Activated naive CD4-positive, alpha-beta T cell treated with anti-CD3 and anti-CD28 coated beads, Interleukin-2, amount 10 ng/mL, durations not matched to agents 7 days and 5 days (primary cell): ENCODE measurements at places on chromosomes 5 and 9.

GRCh38 chr5:68848091-68848490, 245.7 kb upstream of the SLC30A5 start:
- no peak for DNase-seq

GRCh38 chr9:36148311-36149051, 11.9 kb downstream of the GLIPR2 start:
- peak; percentile 67 for DNase-seq

GRCh38 chr9:130636648-130637020, 27.8 kb upstream of the PRDM12 start:
- DNase-seq = peak; percentile 13

GRCh38 chr9:110047232-110047954, 160.6 kb downstream of the C9orf152 start:
- DNase-seq = no peak

DNA sequence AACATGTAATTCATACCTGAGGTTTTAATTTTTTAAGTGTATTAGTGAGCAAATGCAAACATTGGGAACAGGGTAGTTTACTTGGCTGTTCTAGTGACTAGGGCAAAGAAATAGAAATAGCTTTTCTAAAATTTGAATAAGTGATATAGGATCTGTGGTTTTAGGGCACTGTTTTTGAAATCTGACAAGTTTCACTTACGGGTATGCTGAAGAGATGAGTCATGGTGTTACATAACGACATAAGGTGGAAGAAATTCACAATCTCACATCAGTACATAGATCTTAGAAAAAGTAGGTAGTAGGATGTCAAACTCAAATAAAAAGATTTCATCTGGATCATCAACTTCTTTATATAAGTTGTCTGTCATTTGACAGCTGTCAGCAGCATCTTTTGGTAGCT, 772.3 kb downstream of the MAT2B start:
- DNase-seq = no peak

DNA sequence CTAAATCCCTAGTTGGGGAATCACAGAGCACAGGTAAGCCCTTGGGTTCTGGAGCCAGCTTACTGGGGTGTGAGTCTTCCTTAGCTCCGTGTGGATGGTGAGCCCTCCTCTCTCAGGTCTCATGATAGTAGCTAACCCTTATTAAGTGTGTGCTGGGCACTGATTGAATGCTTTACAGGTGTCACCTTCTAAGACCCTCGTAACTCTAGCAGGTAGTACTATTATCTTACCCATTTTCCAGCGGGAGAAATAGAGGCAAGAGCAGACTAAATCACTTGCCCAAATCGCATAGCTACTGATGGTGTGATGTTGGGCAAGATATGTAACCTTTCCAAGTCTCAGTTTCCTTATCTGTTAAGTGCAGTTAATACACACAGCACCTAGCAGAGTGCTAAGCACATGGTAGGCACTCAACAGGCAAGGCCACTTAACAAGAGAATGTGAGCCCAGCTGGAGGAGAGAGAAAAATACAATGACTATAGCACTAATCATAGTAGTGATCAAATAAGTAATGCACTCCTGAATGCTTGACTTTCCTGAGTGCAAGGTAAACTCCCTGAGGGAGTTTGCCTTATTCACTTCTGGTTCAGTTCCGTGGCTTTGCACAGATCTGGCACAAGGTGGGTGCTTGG, at the start of gene DCANP1:
Gene DCANP1 (minus strand): TSS at position 51 of the 632 bp plus-strand sequence. CDS start 240 bp downstream, outside the sequence.
- no peak for DNase-seq

- DNase-seq = peak; percentile 77
These were observed 33.6 kb downstream of the PRRT1B start for GRCh38 chr9:131578731-131579504.

- DNase-seq = no peak
These were observed 177.8 kb downstream of the TTLL11 start for GRCh38 chr9:121915304-121915625.

DNA sequence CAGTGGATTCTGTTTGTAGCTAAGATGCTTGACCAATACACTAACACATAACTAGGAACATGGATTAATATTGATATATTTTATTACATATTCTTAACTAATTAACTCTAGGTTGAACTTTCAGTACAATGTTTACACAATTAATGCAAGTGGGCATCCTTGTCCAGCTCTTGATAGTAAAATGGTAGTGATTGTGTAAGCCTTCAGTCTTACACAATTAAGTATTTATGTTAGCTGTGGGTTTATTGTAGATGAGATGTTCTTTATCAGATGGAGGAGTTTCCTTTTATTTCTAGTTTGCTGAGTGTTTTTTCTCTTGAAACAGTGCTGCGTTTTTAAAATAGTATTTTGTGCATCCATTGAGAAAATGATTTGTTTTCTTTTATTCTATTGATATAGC, 1210.8 kb downstream of the CDH12 start:
- no peak for DNase-seq

DNA sequence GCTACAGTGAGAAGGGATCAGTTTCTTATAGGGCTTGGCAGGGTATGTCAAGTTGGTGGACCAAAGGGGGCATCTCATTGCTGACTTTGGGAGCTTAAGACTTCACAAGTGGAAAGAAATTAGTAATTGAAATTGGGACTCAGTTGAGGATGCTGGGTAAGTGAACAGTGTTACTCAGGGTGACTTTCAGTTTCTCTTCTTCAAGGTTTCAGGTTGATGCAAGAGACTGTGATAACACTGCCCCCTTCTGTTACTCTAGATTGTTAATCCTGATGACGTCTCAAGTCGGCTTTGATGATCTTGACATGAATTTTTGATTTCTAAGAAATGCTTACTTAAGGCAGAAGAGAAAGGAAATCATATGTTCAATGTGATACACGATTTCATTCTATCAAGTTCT, 21.3 kb downstream of the KCTD16 start:
- DNase-seq = peak; percentile 29

- DNase-seq = no peak
These were observed 73.0 kb downstream of the EHMT1 start for GRCh38 chr9:137691646-137692351.

DNA sequence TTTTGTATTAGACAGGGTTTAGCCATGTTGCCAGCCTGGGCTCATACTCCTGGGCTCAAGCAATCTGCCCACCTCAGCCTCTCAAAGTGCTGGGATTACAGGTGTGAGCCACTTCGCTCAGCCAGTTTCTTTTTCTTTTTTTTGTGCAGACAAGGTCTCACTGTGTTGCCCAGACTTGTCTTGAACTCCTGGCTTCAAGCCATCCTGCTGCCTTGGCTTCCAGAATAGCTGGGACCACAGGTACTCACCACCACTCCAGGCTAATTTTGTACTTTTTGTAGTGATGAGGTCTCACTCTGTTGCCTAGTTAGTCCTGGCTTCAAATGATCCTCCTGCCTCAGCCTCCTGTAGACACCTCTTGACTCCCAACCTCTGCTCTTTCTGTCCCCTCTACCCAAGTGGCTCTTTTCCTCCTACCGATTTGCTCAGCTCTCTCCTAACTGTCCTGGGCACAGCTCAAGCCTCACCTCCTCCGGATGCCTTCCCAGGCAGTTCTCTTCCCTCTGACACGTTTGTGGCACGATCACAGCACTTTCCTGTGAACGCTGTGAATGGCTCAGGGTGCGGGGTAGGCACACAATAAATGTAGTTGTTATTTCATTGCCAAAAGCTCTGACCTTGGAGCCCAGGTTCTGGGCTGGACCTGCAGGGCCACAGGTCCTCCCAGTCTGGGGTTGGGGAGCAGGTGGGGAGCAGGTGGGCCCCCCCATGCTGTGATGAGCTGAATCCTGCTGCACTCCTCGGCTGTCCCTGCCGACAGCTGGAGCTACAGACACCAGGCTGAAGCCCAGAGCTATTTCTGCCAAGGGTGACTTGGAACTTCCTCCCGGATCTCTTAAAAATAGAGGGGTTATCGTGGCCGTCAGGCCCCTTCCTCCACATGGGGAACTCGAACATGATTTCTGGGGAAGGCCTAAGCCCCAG, 23.9 kb downstream of the GFI1B start:
- peak; percentile 18 for DNase-seq

- DNase-seq = no peak
These were observed 30.1 kb upstream of the RAI14 start for GRCh38 chr5:34626036-34626435.

DNA sequence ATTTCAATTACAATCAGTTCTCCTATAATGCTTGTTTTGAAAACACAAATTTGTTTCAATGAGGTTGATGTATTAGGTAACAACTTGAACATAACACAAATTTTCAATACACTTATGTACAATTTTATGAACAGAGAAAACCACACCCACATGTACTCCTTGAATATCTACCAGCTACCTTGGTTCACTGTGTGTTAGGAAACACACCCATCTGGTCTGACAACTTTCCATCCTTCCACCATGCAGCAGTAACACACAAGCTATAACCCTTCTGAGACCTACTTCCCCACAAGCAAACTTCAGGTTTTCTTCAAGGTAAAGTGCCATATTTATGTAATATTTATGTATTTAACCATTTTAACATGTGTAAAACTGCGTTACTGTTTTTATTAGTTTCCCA, 36.4 kb upstream of the UBQLN1 start:
- no peak for DNase-seq

- DNase-seq = no peak
These were observed 318.4 kb upstream of the NMUR2 start for GRCh38 chr5:152723482-152723881.

DNA sequence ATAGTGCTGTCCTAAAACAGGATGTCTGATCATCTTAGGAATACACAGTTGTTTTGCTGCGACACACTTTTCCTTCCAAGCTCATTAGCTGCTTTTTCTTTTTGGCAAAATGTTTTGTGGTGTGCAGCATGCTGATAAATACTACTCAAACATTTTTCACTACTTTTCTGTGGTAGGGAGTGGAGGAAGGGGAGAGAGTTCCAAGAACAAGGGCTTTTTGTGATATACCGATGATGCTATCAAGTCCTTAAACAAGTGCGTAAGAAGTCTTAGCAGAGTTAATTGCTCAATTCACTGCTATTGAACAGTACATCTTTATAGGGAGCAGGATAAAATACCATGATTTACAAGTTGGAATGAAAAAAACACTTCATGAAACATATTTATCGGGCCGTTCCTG, 23.6 kb upstream of the TEK start:
- DNase-seq = no peak

GRCh38 chr5:99320436-99320835, 391.6 kb upstream of the CHD1 start:
- DNase-seq = no peak

- no peak for DNase-seq
These were observed 192.5 kb upstream of the RORB start for GRCh38 chr9:74304598-74304997.

GRCh38 chr9:3074247-3074646, 230.4 kb upstream of the PUM3 start:
- DNase-seq = no peak

- DNase-seq = no peak
These were observed 69.7 kb upstream of the DAPK1 start for GRCh38 chr9:87427851-87428506.

- DNase-seq = no peak
These were observed 149.3 kb downstream of the RGS3 start for GRCh38 chr9:113612828-113613227.

DNA sequence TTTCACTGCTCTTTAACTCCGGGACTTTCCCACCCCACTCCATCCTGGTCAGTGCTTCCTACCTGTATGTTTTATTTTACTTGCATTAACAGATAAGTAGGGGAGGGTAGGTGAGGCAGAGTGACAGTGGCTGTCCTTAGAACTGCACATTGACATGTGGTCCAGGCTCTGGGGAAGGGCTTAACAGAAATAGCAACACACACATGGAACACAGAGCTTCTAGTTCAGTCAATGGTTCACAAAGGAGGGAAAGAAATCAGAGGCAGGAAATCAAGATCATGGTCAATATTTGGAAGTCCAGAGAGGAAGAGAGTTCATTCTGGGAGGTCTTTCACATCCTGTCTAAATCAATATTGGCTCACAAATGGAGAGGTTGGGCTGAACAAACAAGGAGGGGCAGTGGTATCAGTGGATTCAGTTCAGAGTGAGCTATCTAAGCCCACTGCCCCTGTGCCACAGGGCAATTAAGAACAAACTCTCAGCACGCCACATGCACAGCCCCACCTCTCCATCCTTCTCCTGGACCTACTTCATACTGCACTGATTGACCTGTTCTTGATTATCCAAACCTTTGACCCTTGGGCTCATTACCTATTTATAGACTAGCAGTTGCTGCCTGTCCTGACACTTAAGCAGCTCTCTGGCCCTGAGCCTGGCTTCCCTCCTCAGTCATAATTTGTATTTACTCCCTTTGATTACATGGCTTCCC, 6.2 kb upstream of the VPS13A start:
- DNase-seq = no peak

DNA sequence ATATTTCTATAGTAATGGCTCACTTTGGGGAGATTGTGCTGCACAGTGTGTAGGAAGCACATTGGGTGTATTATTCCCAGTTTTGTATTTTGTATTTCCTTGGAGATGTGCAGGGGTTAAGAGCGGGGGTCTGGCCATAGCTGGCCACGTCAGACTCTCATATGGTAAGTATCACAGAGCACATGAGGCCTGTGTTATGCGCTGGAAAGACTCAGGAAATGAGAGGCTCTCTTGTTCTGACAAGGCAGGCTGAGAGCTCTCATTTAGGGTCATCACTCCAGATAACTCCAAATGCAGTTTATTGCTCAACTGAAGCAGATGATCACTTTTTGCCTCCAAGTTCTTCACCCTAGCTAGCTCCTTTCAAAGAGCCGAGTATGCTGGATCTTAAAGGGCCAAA, 205.7 kb downstream of the NTRK2 start:
- DNase-seq = no peak

DNA sequence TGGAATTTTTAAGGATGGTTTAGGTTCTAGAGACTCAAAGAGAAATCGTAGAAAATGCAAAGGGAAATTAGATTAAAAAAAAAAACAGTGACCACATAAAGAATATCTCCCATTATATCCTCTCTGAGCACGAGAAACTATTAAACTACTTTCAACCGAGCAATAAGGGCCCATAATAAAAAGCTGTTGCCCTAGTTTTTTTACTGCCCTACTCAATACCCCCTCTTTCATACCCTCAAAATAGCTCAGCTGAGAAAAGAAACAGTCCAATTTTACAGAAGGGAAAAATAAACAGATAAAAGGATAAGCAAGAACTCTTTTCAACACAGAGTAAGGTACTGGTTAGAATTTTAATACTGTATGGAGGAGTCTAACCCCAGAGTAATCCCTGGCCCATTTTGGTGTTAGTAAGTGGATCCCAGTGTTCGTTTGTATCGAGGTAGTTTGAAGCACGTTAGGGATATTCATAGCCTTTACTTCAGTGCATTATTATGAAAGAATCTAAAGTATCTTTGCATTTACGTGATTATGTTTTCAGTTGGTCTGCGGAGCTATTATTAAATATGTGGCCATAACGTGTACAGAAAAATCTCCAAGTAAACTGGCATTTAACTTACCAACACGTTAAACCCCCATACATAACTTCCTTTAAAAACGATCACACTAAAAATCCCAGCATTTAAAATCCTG, 980 bp upstream of the RHOBTB3 start:
- DNase-seq = no peak

DNA sequence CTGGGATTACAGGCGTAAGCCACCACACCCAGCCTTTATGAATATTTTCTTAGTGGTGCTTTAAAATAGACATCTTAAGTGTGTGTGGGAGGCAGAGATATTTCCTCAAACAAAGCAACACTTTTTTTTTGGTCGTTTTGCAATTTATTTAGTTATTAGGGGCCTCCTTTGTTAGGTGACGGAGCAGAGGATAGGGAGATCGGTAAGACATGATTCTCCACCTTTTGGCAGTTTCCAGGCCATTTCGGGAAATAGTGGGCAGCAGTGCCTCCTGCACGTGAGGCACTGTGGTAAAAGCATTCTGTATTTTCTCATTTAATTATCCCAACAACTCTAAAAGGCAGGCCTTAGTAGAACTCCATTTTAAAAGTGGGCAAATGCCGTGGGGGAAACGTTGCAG, 1.9 kb downstream of the OCLN start:
- no peak for DNase-seq
